CD8-positive, alpha-beta T cell (primary cell): ENCODE measurements at places on chromosomes 12 and 14. TPM values are rescaled to one million over a fixed set of nuclear protein-coding genes. Genes with fewer than 3 reads are reported as not detected.

The CCDC197 gene
- not detected for total RNA-seq

DNA sequence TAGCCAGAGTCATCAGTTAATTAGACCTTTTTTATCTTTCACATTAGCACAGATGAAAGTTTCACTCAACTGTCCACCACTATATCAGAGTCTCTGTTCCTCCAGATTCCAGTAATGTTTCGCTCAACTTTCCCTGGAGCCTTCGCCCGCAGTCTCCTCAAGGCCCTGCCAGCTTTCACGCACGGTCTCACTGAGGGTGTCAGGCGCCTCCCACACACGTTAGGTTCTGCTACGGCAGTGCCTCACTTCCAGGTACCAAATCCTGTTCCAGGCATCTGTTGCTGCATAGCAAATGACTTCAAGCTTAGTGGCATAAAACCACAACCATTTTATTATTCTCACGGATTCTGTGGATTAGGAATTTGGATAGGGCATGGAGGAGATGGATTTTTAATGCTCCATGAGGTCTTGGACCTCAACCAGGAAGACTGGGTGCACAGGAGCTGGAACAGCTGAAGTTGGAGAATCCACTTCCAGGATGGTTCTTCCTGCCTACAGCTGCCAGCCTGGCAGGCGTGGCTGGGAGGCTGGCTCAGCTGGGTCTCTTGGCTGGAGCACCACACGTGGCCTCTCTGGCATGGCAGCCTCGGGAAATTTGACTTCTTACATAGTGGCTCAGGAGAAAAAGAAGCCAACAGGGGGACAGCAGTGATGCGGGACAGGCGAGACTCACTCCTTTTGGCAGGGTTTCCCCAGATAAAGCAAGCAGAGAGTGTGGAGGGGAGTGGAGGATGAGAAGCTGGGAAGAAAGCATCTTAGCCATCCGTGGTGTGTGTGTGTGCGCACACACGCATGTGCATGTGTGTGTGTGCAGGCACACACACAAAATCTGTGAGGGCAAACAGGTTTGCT is 21.3 kb upstream of the BCDIN3D start:
- DNase-seq: no peak

The PLA2G1B gene
- not detected for total RNA-seq

- DNase-seq: no peak
These were observed 606 bp downstream of the TNFAIP2 start for GRCh38 chr14:103123634-103124500.

The SLC35F4 gene
- total RNA-seq: not detected
